ENCODE measurements at places on chromosomes 1 and 21.

GRCh38 chr1:10762153-10762523, 34.3 kb downstream of the CASZ1 start:
- no peak for DNase-seq

GRCh38 chr1:65114322-65114721, 33.7 kb upstream of the AK4 start:
- no peak for DNase-seq

DNA sequence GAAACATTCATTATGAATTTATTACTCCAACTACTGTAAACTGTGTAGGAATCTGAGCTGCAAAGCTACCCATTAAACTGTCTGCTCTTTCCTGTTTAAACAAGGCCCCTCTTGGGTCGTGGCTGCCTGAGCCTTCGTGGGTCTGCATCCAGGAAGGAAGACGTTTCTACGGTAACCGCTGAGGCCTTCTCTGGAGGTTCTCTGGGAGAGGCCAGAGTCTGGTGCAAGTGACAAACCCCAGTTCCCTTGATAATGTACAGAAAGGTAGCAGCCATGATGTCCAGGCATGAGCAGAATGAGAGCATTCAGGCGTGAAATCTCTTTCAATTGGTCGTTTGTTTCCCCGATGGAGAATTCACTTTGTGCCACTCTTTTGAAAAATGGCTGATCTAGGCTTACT, 350.2 kb downstream of the PLPP3 start:
- DNase-seq = no peak

DNA sequence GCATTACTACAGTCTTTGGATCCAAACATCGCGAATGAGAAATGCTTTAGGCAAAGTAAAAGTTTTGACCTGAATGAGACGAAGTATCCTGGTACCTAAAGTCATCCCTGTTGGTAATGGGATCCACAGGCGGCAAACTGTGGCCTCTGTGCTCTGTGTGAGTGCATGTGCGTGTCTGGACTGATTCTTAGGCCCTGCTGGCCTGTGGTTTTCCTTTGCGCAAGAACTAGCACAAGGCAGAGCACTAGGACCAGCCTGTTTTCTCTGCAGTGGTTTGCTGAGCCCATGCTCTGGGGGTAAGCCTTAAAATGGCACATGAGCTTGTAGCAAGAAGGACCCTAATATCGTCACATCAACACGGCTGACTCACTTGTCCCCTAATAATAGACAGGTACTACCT, 251.2 kb downstream of the DSCAM start:
- no peak for DNase-seq

DNA sequence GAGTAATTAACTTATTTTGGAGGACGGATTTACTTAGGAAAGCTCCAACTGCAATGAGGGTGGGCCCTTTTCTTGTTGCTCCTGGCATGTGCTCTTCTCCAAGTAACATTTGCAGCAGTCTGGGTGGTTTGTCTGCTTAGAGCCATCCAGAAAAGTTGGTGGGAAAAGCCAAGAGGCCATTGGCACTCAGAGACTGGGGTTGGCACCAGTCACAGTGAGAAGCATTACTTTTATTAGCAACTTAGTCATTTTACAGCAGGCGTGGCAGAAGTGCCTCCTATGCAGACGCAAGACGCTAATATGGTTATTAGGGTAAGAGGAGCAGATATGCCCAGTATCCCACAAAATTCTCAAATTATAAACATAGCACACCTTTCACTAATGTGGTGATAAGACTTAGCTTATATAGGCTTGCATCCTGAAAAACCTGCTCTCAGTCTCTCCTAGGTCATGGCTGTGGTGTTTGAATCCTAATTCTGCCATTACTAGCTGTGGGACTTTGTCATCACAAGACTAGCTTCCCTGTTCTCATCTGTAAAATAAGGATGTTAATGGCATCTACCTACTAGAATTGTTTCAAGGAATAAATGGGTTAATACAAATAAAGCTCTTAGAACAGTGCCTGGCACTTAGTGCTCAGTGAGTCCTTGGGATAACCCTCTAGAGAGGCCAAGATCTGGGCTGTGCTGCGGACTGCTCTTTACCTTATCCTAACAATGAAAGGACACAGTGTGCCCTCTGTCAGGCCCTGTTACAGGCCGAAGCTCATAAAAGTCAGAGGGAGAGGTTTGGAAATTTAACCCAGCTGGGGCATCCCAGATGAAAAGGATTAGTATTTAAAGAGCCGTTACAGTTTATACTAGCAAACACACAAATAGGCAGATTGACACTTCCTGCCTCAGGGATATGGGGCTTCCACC, 154.6 kb downstream of the ROR1 start:
- no peak for DNase-seq

Measured in stimulated activated CD4-positive, alpha-beta T cell treated with anti-CD3 and anti-CD28 coated beads, Interleukin-4, amount 100 ng/mL, for 24 hours (primary cell).